Nucleus accumbens (tissue), 56 donors: ENCODE measurements at places on chromosomes 2 and 18.

- no peak for DNase-seq
Observed at GRCh38 chr18:5439986-5440696, 103.7 kb downstream of the EPB41L3 start.

DNA sequence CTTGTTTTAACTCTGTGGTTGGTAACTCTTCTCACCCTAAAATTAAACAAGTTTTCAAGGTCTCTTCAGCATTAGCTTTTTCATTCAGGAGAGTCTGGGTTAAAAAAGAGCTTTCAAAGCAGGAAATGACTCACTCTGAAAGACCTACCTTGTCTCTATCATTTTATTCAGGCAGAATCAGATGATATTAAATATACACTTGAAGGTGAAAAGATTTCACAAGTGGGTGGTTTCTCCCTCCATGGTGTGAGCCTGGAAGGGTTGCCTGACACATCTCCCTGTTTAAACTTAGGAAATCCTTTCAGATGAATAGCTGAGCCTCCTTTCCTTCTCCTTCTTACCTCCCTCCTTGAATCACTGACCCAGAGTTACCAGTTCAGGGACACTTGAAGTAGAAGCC lies 1402.0 kb upstream of the PIK3C3 start:
- no peak for DNase-seq

- DNase-seq: no peak
Observed at GRCh38 chr2:174618179-174618578, 20.6 kb upstream of the WIPF1 start.

- DNase-seq: no peak
Observed at GRCh38 chr2:162697111-162697510, 141.5 kb downstream of the KCNH7 start.

DNA sequence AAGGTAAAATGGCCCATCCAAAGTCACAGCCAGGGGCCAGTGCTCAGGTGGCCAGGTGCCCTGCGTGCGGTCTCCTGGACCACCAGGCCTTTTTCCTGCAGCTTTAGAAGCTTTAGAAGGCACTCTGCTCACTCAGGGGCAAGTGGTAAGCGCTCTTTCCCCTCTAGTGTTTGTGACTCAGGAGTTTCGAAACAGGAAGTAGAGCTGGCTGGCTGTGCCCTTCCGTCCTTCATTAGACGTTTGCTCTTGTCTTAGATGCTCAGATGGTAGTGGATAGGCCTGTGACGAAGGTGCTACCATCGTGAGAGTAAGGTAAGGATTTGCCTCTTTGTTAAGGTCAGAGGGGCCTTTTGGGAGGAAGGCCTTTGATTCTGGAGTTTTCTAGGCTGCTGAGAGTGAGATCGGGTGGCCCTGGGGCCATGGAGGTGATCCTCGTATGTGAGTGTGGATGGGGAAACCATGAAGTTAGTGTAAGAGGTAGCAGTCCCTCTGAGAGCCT lies at the start of gene CASP8:
Gene CASP8 (plus strand): TSS at position 235 of the 499 bp plus-strand sequence. CDS start 5,951 bp downstream, outside the sequence.
- no peak for DNase-seq

- no peak for DNase-seq
Observed at GRCh38 chr2:199441759-199442158, 16.0 kb downstream of the SATB2 start.

GRCh38 chr2:150135223-150135883 lies 352.1 kb downstream of the RND3 start:
- no peak for DNase-seq

DNA sequence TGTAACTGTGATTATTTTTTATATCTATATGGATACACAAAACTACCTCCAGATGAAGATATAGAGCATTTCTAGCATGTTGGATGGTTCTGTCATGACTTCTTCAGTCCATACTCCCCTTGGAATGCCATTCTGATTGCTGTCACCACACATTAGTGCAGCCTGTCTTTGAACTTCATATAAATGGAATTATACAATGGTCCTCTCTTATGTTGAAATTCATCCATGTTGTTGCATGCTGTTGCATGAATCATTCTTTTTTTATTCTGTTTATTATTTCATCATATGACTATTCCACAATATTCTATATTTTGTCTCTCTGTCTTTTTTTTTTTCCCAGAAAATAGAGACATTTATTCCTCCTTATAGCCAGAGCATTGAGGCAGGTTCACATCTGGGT lies 74.1 kb downstream of the OSBPL6 start:
- DNase-seq: no peak

GRCh38 chr2:233448575-233448974 lies 94.3 kb downstream of the DGKD start:
- DNase-seq: no peak

DNA sequence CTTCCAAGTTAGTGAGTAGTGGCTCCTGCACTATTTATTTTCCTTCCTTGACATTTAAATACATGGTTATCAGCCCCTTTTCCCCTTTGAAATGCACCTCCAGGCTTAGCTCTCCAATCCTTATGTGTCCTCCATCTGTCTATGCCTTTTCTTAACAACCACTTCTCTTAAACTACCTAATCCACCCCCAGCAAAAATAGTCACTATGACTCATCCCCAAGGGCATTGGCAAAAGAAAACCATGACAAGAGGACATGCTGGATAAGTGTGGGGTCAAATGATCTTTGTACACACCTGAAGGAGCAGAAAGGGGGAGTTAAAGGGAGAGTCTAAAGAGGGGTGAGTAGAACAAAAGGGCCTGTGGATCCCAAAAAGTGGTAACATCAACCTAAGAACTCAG lies 127.2 kb downstream of the ANKRD44 start:
- no peak for DNase-seq

GRCh38 chr2:199704358-199705238 lies 146.4 kb downstream of the FTCDNL1 start:
- no peak for DNase-seq

DNA sequence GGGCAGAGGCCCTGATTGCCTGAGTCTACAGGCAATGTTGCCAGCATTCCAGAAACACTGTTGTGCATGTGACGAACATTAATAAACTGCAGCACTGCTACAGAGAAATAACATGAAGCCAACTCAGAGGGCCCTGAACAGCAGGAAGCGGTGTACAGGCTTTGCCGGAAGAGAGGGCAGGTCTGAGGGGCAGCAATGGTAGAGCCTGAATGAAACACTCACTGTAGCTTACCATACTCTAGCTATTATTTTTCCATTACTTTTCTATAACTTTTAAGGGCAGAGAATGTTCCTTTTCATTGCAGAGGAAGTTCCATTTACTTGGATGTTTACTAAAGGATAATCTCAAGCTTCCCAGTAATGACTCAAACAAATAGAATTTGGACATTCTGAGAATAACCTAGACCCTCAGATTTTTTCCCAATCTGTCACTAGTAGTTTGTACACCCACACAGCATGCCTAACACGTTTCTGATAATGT lies 150.4 kb downstream of the MTX2 start:
- DNase-seq: no peak

GRCh38 chr2:26281226-26281625 lies 36.5 kb downstream of the HADHB start:
- DNase-seq: no peak

GRCh38 chr2:109428841-109429566 lies 184.8 kb downstream of the SEPTIN10 start:
- no peak for DNase-seq

GRCh38 chr2:36357847-36358659 lies 2.5 kb downstream of the CRIM1 start:
- DNase-seq: no peak

DNA sequence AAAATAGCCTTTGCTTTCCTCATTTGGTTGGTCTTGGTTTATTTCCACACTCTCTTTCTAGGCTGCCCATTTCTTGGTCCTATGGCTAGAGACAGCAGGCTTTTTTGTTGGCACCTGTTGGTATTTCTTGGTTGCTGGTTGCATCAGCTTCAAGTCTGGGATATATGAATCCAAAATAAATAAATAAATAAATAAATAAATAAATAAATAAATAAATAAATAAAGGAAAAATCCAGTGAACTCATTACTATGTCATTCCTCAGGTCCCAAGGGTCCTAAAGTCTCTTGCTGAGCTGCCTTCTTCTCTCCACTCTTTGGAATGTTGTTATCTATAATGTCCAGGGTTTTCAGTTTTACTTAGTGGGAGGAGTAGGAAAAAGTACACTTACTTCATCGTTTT lies 165.9 kb upstream of the MEX3C start:
- no peak for DNase-seq

GRCh38 chr18:77250926-77251729 lies 1.5 kb downstream of the GALR1 start:
- DNase-seq: no peak

DNA sequence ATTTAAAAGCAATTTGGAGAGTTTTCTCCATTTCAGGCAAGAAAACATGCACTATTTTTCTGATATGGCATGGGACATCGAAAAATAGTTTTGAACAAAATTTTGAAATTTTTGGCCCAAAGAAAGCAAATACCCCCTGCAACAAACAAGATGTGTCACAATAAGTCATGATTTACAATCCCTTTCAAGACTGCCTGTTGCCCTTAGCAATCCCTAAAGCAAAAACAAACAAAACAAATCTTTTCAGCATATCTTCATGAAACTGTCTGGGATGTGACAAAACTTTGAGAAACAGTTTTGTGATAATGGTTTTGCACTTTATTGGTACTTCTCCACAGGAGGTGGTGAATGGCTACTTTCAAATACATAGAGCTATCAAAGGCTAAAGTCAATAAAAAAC lies 1888.7 kb upstream of the PIK3C3 start:
- DNase-seq: no peak

- no peak for DNase-seq
Observed at GRCh38 chr2:171583566-171583965, 61.3 kb downstream of the CYBRD1 start.

DNA sequence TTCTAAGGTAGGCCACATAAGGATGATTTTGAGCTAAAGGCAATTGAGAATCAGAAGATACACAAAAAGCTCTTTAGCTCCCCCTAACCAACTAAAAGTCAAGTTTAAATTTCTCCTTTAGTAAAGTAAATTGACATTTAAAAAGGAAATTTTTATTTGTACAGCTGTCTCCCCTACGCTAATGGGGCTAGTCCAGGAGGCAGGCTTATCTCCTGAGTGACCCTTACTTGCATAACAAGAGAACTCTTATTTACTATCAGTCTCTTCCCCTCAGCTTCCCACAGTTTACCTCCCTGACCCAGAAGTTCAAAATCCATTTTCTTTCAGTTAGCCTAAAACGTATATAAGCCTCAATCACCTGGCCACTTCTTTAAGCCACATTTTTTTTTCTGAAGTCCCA lies 1002.8 kb upstream of the NRXN1 start:
- no peak for DNase-seq
